ENCODE measurements at places on chromosomes 12 and 14. TPM values are rescaled to one million over a fixed set of nuclear protein-coding genes. Genes with fewer than 3 reads are reported as not detected.

BATF gene
- total RNA-seq, result 0.69 TPM

REP15 gene
- total RNA-seq, result 0.86 TPM

GALNT8 gene
- total RNA-seq, result not detected

G2E3 gene
- 47.0 TPM for total RNA-seq

ANGEL1 gene
- total RNA-seq, result 20.6 TPM

NKX2-8 gene
- total RNA-seq, result 7.5 TPM

GPRC5A gene
- 305 TPM for total RNA-seq

DNA sequence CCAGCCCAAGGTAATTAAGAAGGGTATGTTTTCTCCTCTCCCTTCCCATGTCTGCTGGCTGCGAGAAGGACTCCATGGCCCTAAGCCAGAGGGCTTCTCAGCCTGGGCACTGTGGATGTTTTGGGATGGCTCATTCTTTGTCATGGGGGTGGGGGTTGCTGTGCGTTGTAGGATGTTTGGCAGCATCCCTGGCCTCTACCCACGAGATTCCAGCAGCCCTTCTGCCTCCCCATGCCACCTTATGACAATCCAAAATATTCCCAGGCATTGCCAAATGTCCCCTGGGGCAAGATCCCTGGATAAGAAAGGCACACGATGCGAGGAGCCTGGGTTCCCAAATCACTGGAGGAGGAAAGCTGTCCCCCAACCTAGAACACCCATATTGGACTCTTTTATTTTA lies 36.4 kb downstream of the DAO start:
- no peak for DNase-seq

- DNase-seq, result no peak
These were observed 435.9 kb upstream of the PDE3A start for GRCh38 chr12:19932413-19932812.

DNA sequence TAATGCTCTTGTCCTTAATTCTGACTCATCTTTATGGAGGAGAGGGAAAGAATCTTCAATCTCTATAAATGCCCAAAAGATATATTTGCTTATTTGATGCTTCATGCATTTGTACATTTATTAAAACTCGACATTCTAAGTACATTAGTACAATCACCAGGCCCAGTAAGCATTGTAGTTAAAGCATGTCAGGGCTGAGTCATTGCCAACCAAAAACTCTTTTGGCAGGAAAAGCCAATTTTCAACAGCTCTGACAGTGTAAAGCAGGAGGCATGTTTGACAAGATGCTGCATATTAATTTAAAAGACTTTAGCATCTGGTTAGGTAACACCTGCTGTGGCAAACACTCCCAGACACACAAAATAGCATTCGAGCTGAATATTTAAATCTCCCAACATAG lies 290.9 kb downstream of the PPFIA2 start:
- DNase-seq, result no peak

GRCh38 chr14:52729585-52729924 lies 411 bp upstream of the STYX start:
- no peak for DNase-seq

GRCh38 chr12:117111821-117112595 lies 12.8 kb upstream of the TESC start:
- DNase-seq, result no peak

DNA sequence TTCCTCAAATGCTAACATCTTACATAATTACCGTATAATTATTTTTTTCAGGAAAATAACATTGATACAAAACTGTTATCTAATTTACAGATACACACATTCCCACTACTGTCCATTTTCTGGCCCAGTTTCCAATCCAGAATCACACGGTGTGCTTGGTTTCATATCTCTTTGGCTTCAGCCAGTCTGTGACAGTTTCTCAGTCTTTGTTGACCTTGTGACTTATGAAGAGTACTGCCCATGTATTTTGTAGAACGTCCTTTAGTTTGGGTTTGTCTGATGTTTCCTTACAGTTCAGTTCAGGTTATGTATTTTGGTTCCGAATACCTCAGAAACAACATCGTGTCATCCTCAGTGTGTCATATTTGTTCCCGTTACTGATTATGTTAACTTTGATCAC lies 16.2 kb downstream of the RXYLT1 start:
- no peak for DNase-seq

- DNase-seq, result no peak
These were observed 32.6 kb downstream of the NUAK1 start for GRCh38 chr12:106106061-106106566.

DNA sequence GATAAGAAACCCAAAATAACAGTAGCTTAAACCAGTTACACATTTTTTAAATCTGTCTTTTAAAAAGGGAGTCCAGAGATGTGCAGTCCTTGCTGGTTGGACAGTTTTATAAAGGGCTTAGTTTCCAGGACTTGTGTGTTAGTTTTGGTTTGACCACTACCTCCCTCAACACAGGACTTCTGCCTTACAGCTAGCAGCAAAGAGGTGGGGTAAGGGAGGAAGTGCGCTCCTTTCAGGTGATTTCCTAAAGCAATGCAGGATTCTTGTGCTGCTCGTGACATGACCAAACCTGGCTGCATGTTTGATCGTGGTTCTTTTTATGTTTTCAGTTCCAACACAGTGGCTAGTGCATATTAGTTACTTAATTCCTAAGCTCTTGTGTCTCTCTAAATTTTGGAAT lies 266.2 kb downstream of the TMTC2 start:
- DNase-seq, result no peak

DNA sequence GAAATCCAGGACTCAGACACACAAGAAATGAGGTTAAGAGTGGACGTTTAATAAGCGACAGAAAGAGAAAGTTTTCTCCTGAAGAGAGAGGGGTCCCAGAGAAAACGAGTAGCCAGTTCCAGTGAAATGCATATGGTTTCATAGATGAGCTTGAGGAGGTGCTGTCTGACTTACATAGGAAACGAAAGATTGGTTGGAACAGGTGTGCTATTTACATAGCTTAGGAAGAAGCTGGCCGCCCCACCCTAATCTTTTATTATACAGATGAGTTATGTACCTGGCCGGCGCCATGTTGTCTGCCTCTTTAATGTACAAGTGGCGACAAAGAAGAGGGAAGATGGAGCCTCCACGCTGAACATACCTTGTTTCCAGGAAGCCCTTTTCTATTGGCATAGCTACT lies 223.0 kb downstream of the SLC6A15 start:
- DNase-seq, result no peak

DNA sequence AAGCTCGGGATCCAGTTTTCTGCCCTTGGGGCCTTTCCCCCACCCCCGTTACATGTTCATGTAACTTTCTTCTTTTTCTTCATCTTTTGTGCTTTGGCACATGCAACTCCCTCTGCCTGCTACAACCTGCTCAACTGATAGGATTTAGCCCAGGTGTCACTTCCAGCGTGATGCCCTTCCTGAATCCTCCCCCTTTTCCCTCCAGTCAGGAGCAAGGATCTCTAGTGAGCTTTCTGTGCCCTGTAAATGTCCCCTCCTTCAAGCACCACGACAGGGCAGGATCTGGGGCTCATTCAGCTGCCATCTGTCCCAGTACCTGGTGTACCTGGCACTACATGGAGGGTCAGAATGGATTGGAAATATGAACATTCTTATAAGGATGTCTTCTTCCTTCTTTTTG lies 15.3 kb downstream of the PELI2 start:
- no peak for DNase-seq

DNA sequence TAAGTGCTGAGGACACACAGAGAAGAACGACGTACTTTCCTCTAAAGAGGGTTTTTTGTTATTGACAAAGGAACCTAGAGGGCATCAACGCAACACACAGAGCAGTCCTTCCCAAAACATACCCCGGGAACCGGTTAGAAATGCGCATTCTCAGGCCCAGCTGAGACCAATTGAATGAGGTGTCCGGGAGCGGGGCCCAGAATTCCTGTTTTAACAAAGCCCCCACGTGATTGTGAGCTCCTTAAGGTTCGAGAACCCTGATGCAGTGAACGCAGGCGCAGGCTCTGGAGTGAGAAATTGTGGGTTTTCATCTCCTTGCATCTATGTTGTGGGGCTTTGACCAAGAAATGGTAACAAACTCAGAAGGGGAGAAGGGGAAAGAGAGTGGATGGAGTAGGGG lies 51.0 kb upstream of the TBX3 start:
- no peak for DNase-seq

GRCh38 chr12:132238488-132238854 lies 90.9 kb downstream of the GALNT9 start:
- DNase-seq, result no peak

GRCh38 chr12:52395761-52396434 lies 10.2 kb downstream of the KRT82 start:
- DNase-seq, result peak; percentile 75

GRCh38 chr12:70459786-70460185 lies 93.7 kb downstream of the KCNMB4 start:
- DNase-seq, result no peak

DNA sequence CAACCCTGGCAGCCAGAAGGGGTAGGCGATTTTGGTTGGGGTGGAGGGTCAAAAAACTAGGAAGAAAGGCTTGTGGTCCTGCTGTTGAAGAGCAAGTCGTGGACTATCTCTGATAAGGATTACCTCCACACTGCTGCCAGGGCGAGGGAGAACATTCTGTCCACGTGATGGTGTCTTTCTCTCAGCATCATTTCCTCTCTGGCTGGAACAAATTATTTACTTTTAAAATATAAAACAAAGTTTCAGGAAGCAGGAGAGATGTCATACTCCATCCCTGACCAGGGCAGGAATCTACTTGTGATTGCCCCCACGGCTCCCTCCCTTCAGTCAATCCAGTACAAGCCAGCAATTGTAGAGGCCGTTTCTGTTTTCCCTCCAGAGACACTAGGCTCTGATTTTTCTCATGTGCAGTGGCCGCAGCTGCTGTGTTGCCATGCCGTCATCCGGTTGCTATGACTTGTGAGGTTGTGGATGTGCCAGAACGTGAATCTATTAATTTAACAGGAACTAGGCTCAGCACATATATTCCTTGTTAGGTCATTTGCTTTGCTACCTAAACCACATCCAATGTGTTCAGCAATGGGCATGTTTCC lies 61.5 kb upstream of the PTGR2 start:
- no peak for DNase-seq

GRCh38 chr14:103391048-103391447 lies 5.8 kb downstream of the MARK3 start:
- DNase-seq, result peak; percentile 48

- DNase-seq, result no peak
These were observed 97.7 kb downstream of the MYF5 start for GRCh38 chr12:80814453-80814852.

- no peak for DNase-seq
These were observed 54.0 kb downstream of the TRAFD1 start for GRCh38 chr12:112179341-112179740.

- no peak for DNase-seq
These were observed 636 bp downstream of the ZFYVE21 start for GRCh38 chr14:103716091-103716801.

DNA sequence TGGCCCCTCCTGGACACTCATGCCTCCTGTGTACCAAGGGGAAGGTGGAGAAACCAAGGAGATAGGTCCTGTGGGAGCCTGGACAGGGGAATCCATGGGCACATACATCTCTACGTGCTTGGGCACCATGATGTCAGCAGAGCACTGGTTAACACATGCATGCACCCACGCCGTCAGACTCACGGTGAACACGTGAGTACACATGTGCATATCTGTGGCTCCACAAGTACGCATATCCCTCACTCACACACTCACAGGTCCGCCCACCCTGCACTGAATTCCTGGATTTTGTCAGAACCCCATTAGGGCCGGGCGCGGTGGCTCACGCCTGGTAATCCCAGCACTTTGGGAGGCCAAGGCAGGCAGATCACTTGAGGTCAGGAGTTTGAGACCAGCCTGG lies 29.1 kb upstream of the COX6A1 start:
- DNase-seq, result no peak

DNA sequence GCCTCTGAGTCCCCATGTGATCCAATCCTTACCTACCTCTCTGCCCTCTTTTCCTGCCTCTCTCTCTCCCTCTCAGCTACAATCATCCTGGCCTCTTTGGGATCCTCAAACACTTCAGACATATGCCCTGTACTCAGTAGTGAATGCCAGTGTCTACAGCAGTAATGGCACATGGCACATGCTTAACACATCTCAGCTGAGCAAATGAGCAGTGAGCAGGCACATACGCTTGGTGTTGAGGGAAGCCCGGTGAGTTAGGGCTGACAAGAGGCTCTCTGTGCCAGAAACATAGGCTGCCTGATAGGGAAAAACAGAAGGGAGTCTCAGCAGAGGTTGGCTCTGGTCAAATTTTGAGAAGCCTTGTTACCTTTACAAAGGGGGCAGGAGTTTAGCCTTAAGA lies 409.1 kb downstream of the TMEM132D start:
- DNase-seq, result no peak

GRCh38 chr12:40726366-40726765 lies 34.1 kb downstream of the CNTN1 start:
- no peak for DNase-seq

- no peak for DNase-seq
These were observed 13.9 kb upstream of the TNFRSF1A start for GRCh38 chr12:6355491-6356373.

DNA sequence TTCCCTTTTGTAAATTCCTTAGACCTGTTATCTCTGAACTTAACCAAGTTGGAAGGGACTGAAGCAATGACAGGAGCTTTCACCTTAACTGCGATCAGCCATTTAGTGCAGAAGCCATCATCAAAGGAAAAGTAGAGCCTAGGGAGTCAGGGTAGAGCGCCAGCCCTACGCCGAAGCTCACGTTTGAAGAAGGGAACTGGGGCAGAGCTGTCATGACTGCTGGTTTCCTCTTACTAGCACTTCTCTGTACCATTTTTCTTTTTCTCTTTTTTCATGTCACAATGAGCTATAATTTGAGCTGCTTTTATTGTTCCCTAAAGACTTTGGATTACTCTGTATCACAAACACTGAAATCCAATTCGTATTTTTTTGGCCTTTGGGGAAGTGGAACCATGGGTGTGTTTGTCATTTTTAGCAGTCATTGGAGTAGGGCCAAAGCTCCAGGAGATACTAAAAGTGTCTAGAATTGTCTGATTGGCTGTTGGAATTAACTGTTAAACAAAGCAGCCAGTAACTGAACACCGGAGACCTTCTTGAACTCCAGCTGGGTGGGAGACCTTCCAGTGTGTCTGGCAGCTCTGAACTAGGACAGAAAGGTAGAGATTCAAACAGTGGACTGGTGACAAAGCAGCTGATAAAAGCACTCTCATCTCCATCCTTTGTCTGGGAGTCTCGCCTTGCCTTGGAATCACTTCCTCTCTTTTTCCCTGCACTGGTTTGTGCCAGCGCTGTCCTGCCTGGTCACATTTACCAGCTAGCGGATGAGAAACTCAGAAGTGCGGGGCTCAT lies 9.1 kb downstream of the MTRFR start:
- no peak for DNase-seq

DNA sequence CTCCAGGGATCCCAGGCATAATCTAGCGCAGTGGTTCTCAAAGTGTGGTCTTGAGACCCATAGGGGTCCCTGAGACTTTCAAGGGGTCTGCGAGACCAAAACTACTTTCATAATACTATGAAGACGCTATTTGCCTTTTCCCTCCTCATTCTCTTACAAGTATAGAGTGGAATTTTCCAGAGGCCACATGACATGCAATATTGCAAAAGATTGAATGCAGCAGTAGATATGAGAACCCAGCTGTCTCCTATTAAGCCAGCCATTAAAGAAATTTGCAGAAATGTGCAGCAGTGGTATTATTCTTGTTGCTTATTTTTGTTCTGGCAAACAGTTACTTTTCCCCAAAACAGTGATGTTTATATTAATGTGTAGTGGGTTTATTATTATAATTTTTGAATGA lies 62.8 kb downstream of the VWF start:
- DNase-seq, result no peak

GRCh38 chr12:64473176-64473575 lies 21.3 kb downstream of the TBK1 start:
- no peak for DNase-seq
